Breast epithelium (tissue), 4 donors: ENCODE measurements at places on chromosomes 5 and 9. TPM values are rescaled to one million over a fixed set of nuclear protein-coding genes. Genes with fewer than 3 reads are reported as not detected.
A peak's percentile ranks its signal among the peaks of the same experiment; 100 is the strongest.

PLAC8L1 gene
- total RNA-seq = not detected

PCDHGA7 gene
- 10.8 TPM for total RNA-seq

ROR2 gene
- total RNA-seq = 2.1 TPM

ABITRAM gene
- total RNA-seq = 9.5 TPM

S1PR3 gene
- 16.6 TPM for total RNA-seq

TMC1 gene
- 0.16 TPM for total RNA-seq

DNA sequence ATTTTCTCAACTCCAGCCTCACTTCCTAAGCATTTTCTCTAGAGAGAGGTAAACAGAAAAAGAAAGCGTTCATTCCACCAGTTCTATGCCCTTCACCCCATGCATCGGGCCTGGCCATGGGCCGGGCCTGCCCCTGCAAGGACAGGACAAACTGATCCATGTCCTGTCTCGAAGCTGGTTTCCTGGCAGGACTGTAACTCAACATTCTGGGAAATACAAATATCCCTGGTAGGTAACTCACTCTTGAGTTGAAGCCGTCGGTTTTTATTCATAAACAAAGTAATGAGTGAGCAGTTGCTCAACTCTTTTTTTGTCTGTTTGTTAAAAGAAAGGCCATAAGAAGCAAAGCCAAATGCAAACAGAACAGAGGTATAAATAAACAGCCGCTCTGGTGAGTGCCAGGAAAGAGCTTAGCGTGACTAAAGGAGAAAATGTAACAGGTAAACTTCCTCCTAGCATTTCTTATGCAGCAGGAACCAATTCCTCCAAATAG is 64.4 kb upstream of the DNAH5 start:
- no peaks in the 10 kb centered on the region for H3K36me3 ChIP-seq
- H3K4me1 ChIP-seq = no peaks in the 10 kb centered on the region
- no peak for DNase-seq

- no peaks in the 10 kb centered on the region for H3K4me1 ChIP-seq
- no peak overlapping the region for H3K27ac ChIP-seq
- DNase-seq = no peak
- no peaks in the 10 kb centered on the region for H3K36me3 ChIP-seq
- no peaks in the 10 kb centered on the region for H3K27me3 ChIP-seq
- H3K4me3 ChIP-seq = no peak overlapping the region
Observed at GRCh38 chr5:15598294-15598902, 98.4 kb downstream of the FBXL7 start.

- DNase-seq = no peak
- H3K27ac ChIP-seq = no peak overlapping the region
- H3K4me3 ChIP-seq = no peak overlapping the region
- no peaks in the 10 kb centered on the region for H3K27me3 ChIP-seq
Observed at GRCh38 chr5:52603778-52604554, 183.8 kb upstream of the ITGA1 start.

- H3K36me3 ChIP-seq = no peaks in the 10 kb centered on the region
- no peak overlapping the region for H3K4me3 ChIP-seq
- H3K4me1 ChIP-seq = no peaks in the 10 kb centered on the region
- no peaks in the 10 kb centered on the region for H3K27me3 ChIP-seq
Observed at GRCh38 chr5:177276886-177277285, 26.6 kb downstream of the RAB24 start.

GRCh38 chr5:127959152-127959764 is 124.3 kb upstream of the SLC12A2 start:
- peak; percentile 30 for DNase-seq
- no peaks in the 10 kb centered on the region for H3K36me3 ChIP-seq
- no peak overlapping the region for H3K4me3 ChIP-seq
- H3K27me3 ChIP-seq = no peaks in the 10 kb centered on the region

GRCh38 chr9:17191082-17191481 is 56.2 kb downstream of the CNTLN start:
- no peak for DNase-seq
- H3K4me3 ChIP-seq = no peak overlapping the region
- no peaks in the 10 kb centered on the region for H3K27me3 ChIP-seq
- no peak overlapping the region for H3K27ac ChIP-seq
- H3K4me1 ChIP-seq = no peaks in the 10 kb centered on the region

DNA sequence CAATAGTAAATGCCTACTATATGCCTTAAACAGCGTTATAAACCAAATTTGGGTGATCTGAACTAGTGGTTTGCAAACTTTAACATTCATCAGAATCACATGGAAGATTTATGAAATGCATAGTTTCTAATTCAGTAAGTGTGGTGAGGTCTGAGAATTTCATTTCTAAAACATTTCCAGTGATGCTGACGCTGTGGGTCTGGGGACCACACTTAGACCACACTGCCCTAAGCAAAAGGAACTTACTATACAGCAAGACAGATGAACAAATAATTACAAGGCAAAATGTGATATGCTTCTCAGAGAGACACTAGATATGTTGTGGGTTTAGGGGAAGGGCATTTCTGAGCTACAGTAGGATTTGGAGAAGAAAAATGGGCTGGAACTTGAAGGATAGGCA is 72.6 kb downstream of the OXCT1 start:
- DNase-seq = no peak
- H3K36me3 ChIP-seq = no peaks in the 10 kb centered on the region
- no peak overlapping the region for H3K4me3 ChIP-seq
- no peaks in the 10 kb centered on the region for H3K4me1 ChIP-seq

GRCh38 chr9:77066388-77066787 is 46.9 kb downstream of the FOXB2 start:
- H3K36me3 ChIP-seq = no peaks in the 10 kb centered on the region
- H3K27me3 ChIP-seq = no peaks in the 10 kb centered on the region
- H3K4me3 ChIP-seq = no peak overlapping the region
- no peak for DNase-seq
- no peaks in the 10 kb centered on the region for H3K4me1 ChIP-seq
- H3K27ac ChIP-seq = no peak overlapping the region

DNA sequence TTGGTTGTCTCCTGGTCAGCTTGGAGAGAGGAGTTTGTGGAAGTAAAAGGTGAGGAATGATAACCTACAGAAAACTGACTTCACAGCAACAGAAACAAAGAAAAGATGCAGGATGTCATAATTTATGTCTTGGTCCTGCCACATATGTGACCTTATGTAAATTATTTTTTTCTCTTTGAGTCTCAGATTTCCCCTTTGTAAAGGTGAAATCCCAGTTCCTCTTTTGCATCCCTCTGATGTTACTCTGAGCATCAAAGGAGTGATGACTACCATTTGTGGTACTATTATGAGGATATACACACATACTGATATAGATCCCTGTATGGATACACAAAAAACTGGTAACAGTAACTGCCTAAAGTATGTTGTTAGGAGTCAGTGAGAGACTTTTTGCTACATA is 1.4 kb upstream of the THG1L start:
- H3K4me1 ChIP-seq = no peaks in the 10 kb centered on the region
- DNase-seq = no peak
- no peaks in the 10 kb centered on the region for H3K36me3 ChIP-seq
- no peak overlapping the region for H3K27ac ChIP-seq
- H3K27me3 ChIP-seq = no peaks in the 10 kb centered on the region

DNA sequence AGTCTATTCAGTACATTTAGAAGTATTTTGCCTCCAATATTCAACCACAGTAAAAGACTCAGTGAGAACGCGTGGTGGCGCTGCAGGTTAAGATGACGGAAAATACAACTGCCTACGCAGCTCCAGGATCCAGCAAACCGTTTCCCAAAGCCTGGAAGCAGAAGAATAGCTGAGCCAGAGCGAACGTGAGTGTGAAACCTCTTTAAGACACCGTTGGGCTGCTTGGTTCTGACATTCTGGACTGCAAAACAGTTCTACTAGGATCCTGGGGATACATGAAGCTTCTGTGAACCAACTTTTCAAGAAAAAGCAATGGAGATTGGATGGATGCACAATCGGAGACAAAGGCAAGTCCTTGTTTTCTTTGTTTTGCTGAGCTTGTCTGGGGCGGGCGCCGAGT is at the start of gene PCDHB16:
TSS of gene PCDHB16 (plus strand) at position 140 of the 400 bp plus-strand sequence. CDS start at position 313, 173 bp downstream.
- H3K36me3 ChIP-seq = no peaks in the 10 kb centered on the region
- H3K27me3 ChIP-seq = no peaks in the 10 kb centered on the region
- no peak for DNase-seq
- H3K4me1 ChIP-seq = no peaks in the 10 kb centered on the region

- no peak for DNase-seq
- H3K36me3 ChIP-seq = no peaks in the 10 kb centered on the region
- no peak overlapping the region for H3K4me3 ChIP-seq
- no peaks in the 10 kb centered on the region for H3K4me1 ChIP-seq
Observed at GRCh38 chr5:134579284-134579771, 53.3 kb downstream of the SAR1B start.

DNA sequence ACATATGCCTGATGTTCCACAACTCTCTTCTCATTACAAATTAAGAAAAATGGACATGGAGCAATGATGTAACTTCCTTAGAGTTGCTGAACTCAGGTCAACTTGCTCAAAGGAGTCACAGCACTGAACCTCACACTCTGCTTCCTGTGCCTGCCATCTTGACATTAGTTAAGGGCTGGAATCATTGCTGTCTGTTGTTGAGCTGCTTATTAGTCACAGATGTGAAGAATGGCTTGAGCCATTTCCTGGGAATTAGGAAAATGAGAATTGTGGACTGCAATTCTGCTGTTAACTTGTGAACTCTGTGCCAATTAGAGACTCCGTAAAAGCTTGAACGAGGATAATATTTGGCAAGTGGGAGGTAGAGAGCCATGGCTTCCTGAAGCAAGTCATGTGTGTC is 212.0 kb downstream of the ADAMTS12 start:
- H3K36me3 ChIP-seq = no peaks in the 10 kb centered on the region
- H3K4me1 ChIP-seq = no peaks in the 10 kb centered on the region
- no peak for DNase-seq
- no peaks in the 10 kb centered on the region for H3K27me3 ChIP-seq

GRCh38 chr9:124450241-124450924 is at the start of gene ADGRD2:
Gene ADGRD2, plus strand, starts transcription at chr9:124450451. Its CDS starts 1,216 bp downstream, at chr9:124451667.
- DNase-seq = peak; percentile 53
- no peaks in the 10 kb centered on the region for H3K36me3 ChIP-seq
- no peaks in the 10 kb centered on the region for H3K4me1 ChIP-seq
- H3K4me3 ChIP-seq = peak within 1 kb of the TSS; percentile 62

- no peaks in the 10 kb centered on the region for H3K4me1 ChIP-seq
- H3K27ac ChIP-seq = peak overlapping the region; percentile 22
- no peak for DNase-seq
- no peaks in the 10 kb centered on the region for H3K36me3 ChIP-seq
Observed at GRCh38 chr9:94805585-94805984, 79.1 kb downstream of the AOPEP start.

DNA sequence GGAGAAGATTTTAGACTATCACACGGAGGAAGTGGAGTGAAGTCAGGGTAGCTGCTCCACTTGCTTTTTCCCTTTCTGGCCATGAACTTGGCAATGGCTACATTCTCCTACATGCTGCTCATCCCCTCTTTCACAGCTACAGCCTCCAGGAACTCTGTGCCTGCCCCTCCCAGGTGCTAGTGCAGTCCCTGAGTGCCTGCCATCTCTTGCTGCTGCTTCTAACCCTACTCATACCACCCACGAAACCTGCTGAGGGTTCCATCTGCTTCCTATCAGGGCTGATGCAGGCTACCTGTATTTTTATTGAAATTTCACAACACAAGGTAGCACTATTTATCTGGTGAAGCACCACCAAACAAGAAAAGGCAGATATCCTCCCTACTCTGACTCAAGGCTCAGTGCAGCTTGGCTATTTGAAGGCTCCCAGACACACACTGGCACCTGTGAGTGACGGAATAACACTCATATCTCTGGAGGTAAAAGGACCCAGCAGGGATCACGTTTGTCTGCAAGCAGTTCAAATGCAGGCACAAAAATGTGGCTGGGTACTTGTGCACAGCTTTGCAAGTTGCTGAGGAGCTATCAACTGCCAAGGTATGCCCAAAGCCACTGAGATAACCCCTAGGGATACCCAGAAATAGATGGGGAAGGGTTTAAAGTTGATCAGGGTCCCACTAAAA is 51.6 kb downstream of the MARCHF11 start:
- H3K27ac ChIP-seq = no peak overlapping the region
- DNase-seq = no peak
- no peak overlapping the region for H3K4me3 ChIP-seq
- no peaks in the 10 kb centered on the region for H3K4me1 ChIP-seq
- H3K36me3 ChIP-seq = no peaks in the 10 kb centered on the region
- no peaks in the 10 kb centered on the region for H3K27me3 ChIP-seq

DNA sequence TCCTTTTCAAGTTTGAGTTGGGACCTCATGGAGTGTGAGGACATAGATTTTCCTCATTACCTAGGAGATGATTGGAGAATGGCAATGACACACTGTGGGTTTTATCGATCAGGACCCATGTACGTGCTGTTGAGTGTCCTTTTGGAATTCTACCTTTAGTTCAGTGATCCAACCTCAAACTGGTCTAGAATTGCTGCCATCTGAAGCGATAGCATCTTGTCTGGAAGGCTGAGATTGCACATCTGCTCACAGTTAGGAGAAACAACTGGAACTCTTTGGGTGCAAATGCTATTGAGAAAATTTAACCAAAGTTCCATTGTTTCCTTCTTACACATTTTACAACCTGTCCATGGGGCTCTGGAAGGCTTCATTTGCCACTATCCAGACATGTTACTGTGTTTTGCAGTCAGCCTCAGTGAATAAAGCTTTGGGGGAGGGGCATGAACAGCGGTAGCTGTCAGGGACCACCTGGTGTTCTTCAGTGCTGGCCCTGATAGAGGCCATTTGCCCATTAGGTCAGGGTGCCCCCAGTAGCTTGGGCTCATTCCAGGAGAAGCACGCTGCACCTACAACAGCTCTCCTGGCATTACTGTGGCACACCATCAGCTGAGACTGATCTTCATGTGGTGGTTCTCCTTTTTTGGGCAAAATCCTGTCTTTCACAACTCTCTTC is 123.1 kb downstream of the PDE8B start:
- H3K27ac ChIP-seq = no peak overlapping the region
- DNase-seq = no peak
- no peaks in the 10 kb centered on the region for H3K36me3 ChIP-seq
- no peaks in the 10 kb centered on the region for H3K27me3 ChIP-seq
